ENCODE measurements at places on chromosomes 1 and 21.

DNA sequence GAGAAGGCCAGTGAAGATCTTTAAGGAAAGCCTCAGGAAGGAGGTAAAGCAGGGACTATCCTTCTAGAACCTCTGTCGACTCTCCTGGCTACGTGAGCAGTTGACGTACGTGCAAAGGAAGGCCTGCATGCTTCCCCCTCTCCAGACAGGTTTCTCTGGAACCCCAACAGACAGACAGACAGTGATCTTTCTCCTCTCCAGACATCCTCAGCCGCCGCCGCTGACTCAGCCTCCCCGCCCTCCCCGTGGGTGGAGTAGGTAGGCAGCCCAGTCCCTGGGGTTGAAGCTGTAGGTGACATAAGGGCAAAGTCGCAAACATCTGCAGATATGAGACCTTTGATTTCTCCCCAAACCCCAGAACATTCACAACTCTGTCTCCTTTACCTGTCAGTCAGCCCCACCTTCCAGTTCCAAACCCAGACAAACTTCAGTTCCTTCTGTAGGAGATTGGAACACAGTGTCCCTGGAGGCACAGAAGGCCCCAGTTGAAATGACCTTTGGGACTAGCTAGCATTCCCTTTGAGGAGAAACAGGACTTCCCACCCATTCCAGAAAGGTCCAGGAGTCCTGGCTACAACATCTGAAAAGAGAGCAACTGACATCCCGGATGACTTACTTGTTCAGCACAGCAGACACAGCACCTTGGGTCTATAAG is 146.0 kb upstream of the JUN start:
- no peak for DNase-seq

DNA sequence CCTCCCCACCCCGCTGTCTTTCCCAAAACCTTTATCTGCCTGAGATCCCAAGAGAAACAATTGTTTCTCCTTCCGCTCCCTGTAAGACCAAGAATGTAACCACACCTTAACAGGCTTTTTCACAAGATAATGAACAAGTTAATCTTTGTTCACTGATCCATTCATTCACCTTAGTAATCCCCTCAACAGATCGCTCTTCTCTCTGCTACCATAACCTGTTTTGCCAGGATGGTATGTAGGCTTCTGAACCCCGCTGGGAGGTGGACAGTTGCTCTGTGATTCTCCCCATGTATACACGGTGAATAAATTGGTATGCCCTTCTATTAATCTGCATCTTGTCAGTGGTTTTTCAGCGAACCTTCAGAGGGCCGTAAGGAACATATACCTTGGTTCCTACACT is 18.7 kb upstream of the RGSL1 start:
- no peak for DNase-seq

- peak; percentile 69 for DNase-seq
These were observed 134.7 kb downstream of the TGFBR3 start for GRCh38 chr1:91751275-91751674.

DNA sequence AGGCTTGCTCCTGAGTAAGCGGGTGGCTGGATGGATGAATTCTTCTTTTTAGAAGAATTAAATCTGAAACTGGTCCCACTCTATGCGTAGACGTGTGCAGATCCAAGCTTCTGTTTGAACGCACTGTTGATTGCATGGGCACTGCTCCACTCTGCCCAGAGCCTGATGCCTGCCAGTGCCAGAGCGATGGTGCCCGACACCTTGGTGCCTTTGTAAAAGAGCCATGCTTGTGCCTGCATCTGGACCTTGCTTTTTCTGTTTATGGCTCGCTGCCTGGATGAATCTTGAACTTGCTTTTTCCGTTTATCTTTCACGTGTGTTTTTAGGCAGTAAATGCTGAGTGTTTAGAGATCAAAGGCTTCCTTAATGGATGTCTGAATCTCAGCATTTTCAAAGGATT is 15.0 kb upstream of the PWP2 start:
- no peak for DNase-seq

GRCh38 chr1:182595641-182596240 is 6.7 kb upstream of the RNASEL start:
- DNase-seq = peak; percentile 63

DNA sequence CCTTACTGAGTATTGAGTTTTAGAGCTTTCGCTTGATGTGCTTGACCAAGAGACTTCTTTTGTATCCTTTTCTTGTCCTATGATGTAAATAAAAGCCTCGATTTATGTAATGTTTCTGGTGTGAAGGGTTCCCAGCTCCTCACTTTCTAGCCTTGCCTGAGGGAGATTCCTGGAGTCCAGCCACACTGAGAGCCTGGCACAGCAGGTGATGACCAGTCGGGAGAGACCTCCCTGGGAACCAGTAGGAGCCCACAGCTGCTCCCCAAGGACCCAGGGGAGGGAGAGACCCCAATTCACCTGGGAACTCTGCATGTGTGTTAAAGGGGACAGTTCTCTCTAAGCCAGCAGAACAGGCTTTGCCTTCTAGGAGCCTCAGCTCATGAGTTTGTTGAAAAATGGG is 8.9 kb downstream of the C1orf115 start:
- DNase-seq = no peak

DNA sequence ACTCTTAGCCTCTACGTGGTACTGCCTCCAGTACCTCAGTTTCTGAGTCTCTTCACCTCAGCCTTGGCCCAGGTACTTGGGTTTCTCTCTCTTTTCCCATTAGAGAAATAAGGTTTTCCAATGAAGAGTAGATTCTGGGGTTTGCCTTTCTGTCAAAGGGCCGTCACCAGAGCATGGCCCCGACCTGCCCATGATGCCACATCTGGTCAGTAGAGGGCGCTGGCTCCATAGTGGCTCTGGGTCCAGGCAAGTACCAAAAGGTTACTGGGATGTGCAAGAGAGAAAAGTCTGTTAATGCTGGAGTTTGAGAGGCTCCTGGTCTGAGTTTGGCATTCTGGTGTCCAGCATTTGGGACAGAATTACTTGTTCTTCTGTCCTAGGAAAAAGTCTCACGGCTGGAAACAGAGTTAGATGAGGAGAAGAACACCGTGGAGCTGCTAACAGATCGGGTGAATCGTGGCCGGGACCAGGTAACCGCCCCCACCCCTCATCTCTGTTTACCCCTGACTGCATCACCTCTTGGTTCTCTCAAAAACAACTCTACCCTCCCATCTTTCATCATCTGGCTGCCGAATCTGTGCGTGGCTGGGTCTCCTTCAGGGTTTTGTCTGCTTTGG is 5.3 kb upstream of the TUFT1 start:
- DNase-seq = peak; percentile 72

GRCh38 chr1:18787825-18788385 is 71.6 kb downstream of the TAS1R2 start:
- no peak for DNase-seq

Data from fibroblast of skin of back (primary cell).